ENCODE measurements at places on chromosomes 5 and 9.

- no peak for DNase-seq
These were observed 44.8 kb upstream of the RNF130 start for GRCh38 chr5:180116077-180116999.

- DNase-seq, result no peak
These were observed 7.0 kb downstream of the TEX48 start for GRCh38 chr9:114674798-114675540.

GRCh38 chr5:56095579-56096102 is 100.9 kb upstream of the IL6ST start:
- DNase-seq, result no peak

- DNase-seq, result no peak
These were observed 479.5 kb upstream of the TNC start for GRCh38 chr9:115597330-115597895.

- no peak for DNase-seq
These were observed 498.3 kb downstream of the IRX1 start for GRCh38 chr5:4093970-4094369.

GRCh38 chr5:116296335-116297072 is 211.7 kb downstream of the COMMD10 start:
- DNase-seq, result no peak

GRCh38 chr5:169803077-169803981 is 166.3 kb downstream of the DOCK2 start:
- DNase-seq, result no peak

- peak; percentile 81 for DNase-seq
These were observed 26.2 kb downstream of the OSMR start for GRCh38 chr5:38871790-38872551.

DNA sequence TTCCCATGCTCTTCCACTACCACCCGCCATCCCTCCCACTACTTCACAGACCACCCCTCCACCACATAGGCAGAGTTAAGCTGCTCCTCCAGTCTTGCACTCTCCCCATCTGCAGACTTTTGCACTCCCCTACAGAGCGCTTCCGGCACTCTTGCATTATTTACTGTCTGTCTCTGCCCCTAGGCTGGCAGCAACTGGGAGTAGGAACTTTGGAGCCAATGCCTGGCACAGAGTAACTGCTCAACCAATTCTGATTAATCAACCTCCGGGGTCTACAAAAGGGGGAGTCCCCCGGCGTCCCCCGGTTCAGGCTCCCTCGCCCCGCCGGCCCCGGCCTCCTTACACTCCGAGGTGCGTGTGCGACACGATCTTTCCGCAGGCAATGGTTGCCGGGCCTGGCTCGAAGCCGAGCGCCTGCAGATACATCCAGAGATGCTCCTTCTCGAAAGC is 498 bp downstream of the HAUS6 start:
- DNase-seq, result no peak

DNA sequence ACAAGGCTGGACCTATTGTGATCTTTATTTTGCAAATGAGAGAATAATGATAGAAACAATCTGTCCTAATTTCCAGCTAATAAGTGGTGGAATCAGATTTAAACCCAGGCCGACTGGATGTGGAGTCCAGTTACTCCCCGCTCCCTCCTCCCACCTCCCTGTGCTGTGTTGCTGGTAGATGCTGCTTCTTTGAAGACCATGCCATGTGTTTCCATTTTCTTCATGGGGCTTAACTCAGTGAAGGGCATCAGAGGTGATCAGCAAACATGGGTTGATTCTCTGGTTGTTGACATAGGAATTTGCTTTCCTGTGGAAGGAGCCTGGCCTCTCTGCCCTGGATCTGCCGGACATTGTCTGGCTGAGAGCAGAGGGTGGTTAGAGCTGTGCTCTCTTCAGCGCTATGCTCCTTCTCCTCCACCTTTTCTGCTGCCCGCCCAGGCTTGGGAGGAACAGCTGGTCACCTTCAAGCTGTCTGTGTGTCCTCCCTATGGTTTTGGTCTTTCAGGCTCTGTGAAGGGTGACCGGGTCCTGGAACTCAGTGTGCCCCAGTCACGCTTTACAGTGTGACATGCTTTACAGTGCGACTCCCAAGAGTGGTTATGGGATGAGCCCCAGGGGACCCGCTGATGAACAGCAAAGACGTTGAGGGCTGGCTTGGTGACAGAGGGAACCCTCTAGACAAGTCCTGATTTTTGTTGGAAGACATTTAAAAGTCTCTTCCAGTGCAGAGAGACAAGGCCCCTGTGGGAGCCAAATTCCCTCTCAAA is 68.4 kb upstream of the RPS23 start:
- DNase-seq, result no peak

- no peak for DNase-seq
These were observed 43.2 kb upstream of the FOXE1 start for GRCh38 chr9:97809666-97810344.

DNA sequence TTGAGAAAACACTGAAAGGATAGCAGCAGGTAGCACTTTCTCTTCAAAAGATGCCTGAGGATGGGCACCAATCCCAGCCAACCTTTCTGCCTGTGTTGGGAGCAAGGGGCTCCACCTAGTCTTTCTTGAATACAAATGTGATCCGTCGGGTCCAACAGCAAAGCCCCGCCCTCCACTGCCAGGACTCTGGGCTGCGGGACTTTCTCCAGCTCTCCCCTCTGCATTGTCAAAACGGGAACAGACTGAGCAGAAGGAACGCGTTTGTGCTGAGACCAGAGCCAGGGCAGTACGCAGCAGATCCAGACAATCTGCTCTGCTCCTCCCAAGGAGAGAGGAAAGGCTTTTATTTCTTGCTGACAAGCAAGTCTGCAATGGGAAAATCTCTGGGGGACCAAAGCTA is 139.7 kb downstream of the SEC61B start:
- DNase-seq, result no peak

GRCh38 chr5:145407300-145408047 is 427.7 kb downstream of the PRELID2 start:
- DNase-seq, result no peak
